ENCODE measurements at places on chromosomes 12 and 14. TPM values are rescaled to one million over a fixed set of nuclear protein-coding genes. Genes with fewer than 3 reads are reported as not detected.

The RNF212B gene
- total RNA-seq, result not detected

The GPX2 gene
- not detected for total RNA-seq

The SOAT2 gene
- total RNA-seq, result not detected

The GYS2 gene
- total RNA-seq, result not detected

The CNOT2 gene
- 166 TPM for total RNA-seq

The SLC6A13 gene
- 0.17 TPM for total RNA-seq

The ABCD2 gene
- 0.17 TPM for total RNA-seq

The EGLN3 gene
- total RNA-seq, result 0.29 TPM

All from smooth muscle cell of trachea (primary cell).